ENCODE measurements at places on chromosomes 7 and 10. TPM values are rescaled to one million over a fixed set of nuclear protein-coding genes. Genes with fewer than 3 reads are reported as not detected.

Gene WNT8B
- total RNA-seq, result 0.34 TPM

Gene SEM1
- total RNA-seq, result 45.9 TPM

Gene OR2A1
- 0.94 TPM for total RNA-seq

Gene GOT1
- total RNA-seq, result 16.8 TPM

Gene MMRN2
- total RNA-seq, result 13.2 TPM

Gene MUC12
- total RNA-seq, result 2.2 TPM

Gene ELN
- 49.5 TPM for total RNA-seq

Gene CHST12
- 10.4 TPM for total RNA-seq

Gene CRPPA
- 5.2 TPM for total RNA-seq

Gene PPP1R9A
- 32.2 TPM for total RNA-seq

Gene CDK14
- total RNA-seq, result 54.1 TPM

Gene FBH1
- 78.5 TPM for total RNA-seq

Gene NPY
- not detected for total RNA-seq

Gene TMEM196
- not detected for total RNA-seq

Gene HTRA1
- 356 TPM for total RNA-seq

Gene DPYSL4
- 7.0 TPM for total RNA-seq

Gene TFR2
- total RNA-seq, result not detected

Gene PPP1R3C
- 19.1 TPM for total RNA-seq

Gene PCDH15
- total RNA-seq, result not detected

Gene ADAP1
- 1.9 TPM for total RNA-seq

Gene PDZD8
- total RNA-seq, result 43.3 TPM

Gene LIPM
- total RNA-seq, result not detected

Gene FAM25A
- not detected for total RNA-seq

Gene PDCD11
- total RNA-seq, result 32.8 TPM

Gene PNLIP
- not detected for total RNA-seq

Gene GOLGA7B
- total RNA-seq, result 0.05 TPM

Gene CFAP70
- total RNA-seq, result 4.3 TPM

Gene DAGLB
- 15.3 TPM for total RNA-seq

Gene VAX1
- total RNA-seq, result not detected

Gene PRPS1L1
- not detected for total RNA-seq

Gene HABP2
- total RNA-seq, result 2.3 TPM

Gene KIN
- total RNA-seq, result 12.1 TPM

Gene PRSS37
- not detected for total RNA-seq

Gene RTKN2
- 0.05 TPM for total RNA-seq

Gene AKR1D1
- total RNA-seq, result not detected

Gene FAM13C
- total RNA-seq, result 11.9 TPM

Gene TLX1
- not detected for total RNA-seq

Gene GNAT3
- not detected for total RNA-seq

Gene CEP55
- total RNA-seq, result 0.32 TPM

Gene NPC1L1
- total RNA-seq, result 0.28 TPM

Gene HTR7
- 0.35 TPM for total RNA-seq

Gene MKX
- 23.6 TPM for total RNA-seq

Gene ARL4A
- total RNA-seq, result 9.5 TPM

Gene C10orf53
- not detected for total RNA-seq
